Endodermal cell (in vitro differentiated cells): ENCODE measurements at places on chromosomes 6 and 20. TPM values are rescaled to one million over a fixed set of nuclear protein-coding genes. Genes with fewer than 3 reads are reported as not detected.

Gene PLN
- not detected in 3 replicates for total RNA-seq

Gene DAAM2
- total RNA-seq, result 0.23 to 0.33 TPM (median 0.27 TPM) in 3 replicates

Gene PNPLA1
- not detected in 2 replicates for total RNA-seq

Gene SEMG1
- total RNA-seq, result 0.21 to 0.38 TPM in 2 of 3 replicates, not detected in the other

Gene CGAS
- total RNA-seq, result 2.2 to 2.6 TPM (median 2.5 TPM) in 3 replicates

Gene BPI
- not detected in 3 replicates for total RNA-seq

- no peak for DNase-seq
- H3K27me3 ChIP-seq, result no peaks in the 10 kb centered on the region
- no peaks in the 10 kb centered on the region for H3K4me1 ChIP-seq
- H3K36me3 ChIP-seq, result no peaks in the 10 kb centered on the region
- H3K4me3 ChIP-seq, result no peak overlapping the region
Measured at GRCh38 chr20:58144096-58144495, 84.4 kb downstream of the ANKRD60 start.

DNA sequence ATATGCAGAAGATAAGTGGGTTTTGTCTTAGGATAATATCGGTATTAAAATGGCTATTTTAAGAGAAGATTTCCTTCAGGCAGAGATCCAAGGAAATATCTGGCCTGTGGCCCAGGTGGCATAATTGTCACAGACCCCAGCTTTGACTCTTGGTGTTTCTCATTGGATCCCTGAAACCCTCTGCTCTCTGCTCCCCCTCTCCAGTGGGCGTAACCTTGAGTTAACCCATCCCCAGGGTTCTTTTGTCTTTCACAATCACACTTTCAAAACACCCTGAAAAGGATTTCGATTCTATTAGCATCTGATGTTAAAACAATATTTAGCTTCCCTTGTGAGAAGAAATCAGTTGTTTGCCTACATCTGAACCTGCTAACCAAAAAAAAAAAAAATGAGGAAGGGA lies 7.2 kb downstream of the SSTR4 start:
- H3K27me3 ChIP-seq, result peaks cover 40% of the 10 kb centered on the region
- H3K4me1 ChIP-seq, result peaks cover 10% of the 10 kb centered on the region
- no peak overlapping the region for H3K4me3 ChIP-seq
- peak; percentile 38 for DNase-seq
- H3K27ac ChIP-seq, result no peak overlapping the region

DNA sequence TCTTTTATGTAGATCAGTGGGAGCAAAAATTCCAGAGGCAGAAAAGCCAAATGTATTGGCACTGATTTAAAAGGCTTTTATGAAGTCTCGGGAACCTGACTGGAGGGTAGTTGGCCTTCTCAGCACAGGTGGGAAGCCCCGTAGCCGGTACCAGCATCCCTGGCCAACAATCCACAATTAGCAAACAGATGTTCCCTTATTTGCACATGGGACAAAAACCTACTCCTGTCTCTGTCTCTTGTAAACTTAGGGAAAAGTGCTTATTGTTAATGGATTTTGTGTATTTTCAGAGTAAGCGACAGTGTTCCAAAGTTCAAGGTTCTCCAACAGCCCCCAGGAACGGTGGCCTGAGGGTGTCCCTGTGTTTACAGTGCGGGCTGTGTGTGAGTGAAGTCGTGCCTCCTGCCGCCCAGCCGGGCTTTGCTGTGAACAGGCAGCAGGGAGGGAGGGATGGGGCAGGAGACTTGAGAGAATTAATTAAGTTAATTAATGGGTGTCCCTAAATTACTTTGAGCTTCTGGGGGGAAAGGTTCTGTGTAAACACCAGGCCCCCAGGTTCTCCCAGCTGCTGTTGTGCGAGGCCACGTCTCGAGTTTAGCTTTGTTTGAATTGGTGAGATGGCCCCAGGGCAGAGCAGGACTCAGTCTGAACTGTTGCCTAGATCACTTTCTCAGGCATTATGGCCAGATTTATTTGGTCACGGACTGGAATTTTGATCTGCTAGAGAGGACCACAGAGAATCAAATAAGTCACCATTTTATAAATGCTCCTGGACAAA lies 3.9 kb downstream of the SYNJ2 start:
- H3K27ac ChIP-seq, result peak overlapping the region; percentile 19
- no peaks in the 10 kb centered on the region for H3K36me3 ChIP-seq
- H3K4me3 ChIP-seq, result no peak overlapping the region
- no peaks in the 10 kb centered on the region for H3K27me3 ChIP-seq
- peaks cover 9% of the 10 kb centered on the region for H3K4me1 ChIP-seq
- peak; percentile 71 for DNase-seq

DNA sequence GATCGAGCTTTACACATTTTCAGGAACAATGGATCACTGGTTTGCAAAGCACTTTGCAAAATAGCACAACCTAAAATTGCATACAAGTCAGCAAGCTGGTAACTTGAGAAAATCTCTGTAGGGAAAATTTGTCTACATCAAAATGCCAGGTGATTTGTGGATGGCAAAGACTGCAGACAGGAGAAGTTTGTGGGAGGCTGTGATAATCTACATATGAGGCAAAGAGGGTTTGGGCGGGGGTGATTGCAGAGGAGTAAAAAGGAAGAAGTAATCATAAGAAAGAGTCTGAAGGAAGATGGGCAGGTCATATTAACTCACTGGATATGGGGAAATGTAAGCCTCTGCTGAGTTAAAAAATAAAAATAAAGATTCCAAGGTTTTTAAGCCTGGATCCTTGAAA lies 166.3 kb upstream of the STXBP5 start:
- no peaks in the 10 kb centered on the region for H3K4me1 ChIP-seq
- no peaks in the 10 kb centered on the region for H3K36me3 ChIP-seq
- H3K27me3 ChIP-seq, result no peaks in the 10 kb centered on the region
- no peak overlapping the region for H3K4me3 ChIP-seq
- no peak overlapping the region for H3K27ac ChIP-seq

DNA sequence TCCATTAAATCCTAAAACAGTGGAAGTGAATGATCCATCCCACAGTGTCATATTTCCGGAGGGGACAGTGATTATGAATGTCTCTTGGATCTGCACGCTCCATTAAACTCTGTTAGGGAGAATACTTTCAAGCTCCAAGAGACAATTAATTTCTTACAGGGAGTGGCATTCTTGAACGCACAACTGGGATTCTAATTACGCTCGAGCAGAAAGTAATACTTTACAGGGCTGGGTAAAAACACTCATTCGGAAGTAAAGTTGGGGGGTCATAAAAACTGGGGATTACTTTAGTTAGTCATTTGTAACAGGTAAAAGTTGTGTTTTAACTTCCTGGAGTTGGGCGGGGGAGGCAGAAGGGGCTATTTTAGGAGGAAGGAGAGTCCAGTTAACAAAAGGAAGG lies 151.8 kb downstream of the ZFP64 start:
- no peaks in the 10 kb centered on the region for H3K4me1 ChIP-seq
- no peaks in the 10 kb centered on the region for H3K36me3 ChIP-seq
- DNase-seq, result no peak
- H3K4me3 ChIP-seq, result no peak overlapping the region
- H3K27me3 ChIP-seq, result no peaks in the 10 kb centered on the region

DNA sequence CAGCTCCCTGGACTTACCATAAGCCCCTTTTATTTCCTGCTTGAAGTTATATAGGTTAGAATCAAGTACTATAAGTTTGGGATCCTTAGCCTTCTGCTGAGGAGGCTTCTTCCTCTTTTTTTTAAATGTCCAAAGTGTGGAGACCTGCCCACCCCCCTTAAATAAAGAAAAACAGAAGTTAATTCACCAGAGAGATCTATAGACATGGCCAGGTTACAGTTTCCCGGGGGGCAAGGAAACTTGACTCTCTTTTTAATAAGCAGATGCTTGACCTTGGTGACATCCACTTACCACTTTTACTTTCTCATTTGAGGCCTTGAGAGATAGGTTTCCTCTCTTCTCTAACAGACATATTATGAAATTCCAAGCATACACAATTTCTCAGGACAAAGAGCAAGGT lies 88.3 kb downstream of the BMP2 start:
- no peaks in the 10 kb centered on the region for H3K27me3 ChIP-seq
- H3K36me3 ChIP-seq, result no peaks in the 10 kb centered on the region
- H3K4me1 ChIP-seq, result peaks cover 8% of the 10 kb centered on the region
- H3K4me3 ChIP-seq, result no peak overlapping the region
- H3K27ac ChIP-seq, result no peak overlapping the region
- DNase-seq, result no peak

DNA sequence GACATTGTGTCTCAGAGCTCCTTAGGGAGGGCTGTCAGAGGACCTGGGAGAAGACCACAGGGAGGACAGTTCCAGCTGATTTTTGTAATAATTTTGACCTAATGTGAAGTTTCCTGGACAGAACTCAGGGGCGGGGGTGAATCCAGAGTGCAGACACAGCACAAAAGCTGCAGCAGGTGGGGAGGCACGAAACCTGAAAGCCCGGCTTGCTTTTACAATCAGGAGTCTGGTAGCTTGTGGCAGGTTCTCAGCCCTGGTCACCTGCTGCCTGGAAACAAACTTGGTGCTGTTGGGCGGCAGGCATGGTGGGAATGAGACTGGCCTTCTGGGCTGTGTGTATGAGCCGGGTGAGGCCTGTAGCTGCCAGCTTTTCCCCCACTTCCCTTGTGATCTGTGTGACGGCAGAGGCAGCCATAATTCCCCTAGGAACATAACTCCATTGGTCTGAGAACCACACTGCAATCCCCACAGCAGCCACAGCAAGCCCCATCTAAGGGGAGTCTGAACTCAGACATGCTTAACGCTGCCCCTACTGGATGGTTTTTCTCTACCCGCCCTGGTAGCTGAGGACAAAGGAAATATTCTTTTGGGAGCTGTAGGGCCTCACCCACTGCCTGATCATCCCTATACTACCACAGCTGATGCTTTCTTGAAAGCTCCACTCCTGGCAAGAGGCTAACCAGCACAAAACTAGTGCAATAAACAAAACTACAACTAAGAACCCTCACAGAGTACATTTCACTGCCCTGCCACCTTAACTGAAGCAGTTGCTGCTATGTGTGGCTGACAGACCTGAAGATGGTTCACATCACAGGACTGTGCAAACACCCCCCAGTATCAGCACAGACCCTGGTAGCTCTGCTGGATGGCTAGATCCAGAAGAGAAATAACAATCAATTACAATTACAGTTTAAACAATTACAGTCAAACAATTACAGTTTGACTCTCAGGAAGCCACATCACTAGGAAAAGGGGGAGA lies 1055.1 kb upstream of the GJE1 start:
- H3K4me3 ChIP-seq, result no peak overlapping the region
- peak; percentile 80 for DNase-seq
- H3K27ac ChIP-seq, result no peak overlapping the region
- no peaks in the 10 kb centered on the region for H3K36me3 ChIP-seq
- H3K27me3 ChIP-seq, result no peaks in the 10 kb centered on the region

GRCh38 chr20:7248281-7249201 lies 481.1 kb downstream of the BMP2 start:
- no peaks in the 10 kb centered on the region for H3K27me3 ChIP-seq
- H3K4me3 ChIP-seq, result no peak overlapping the region
- no peak for DNase-seq
- H3K36me3 ChIP-seq, result no peaks in the 10 kb centered on the region

GRCh38 chr6:4472222-4472621 lies 304.0 kb upstream of the CDYL start:
- H3K4me1 ChIP-seq, result no peaks in the 10 kb centered on the region
- no peak for DNase-seq

DNA sequence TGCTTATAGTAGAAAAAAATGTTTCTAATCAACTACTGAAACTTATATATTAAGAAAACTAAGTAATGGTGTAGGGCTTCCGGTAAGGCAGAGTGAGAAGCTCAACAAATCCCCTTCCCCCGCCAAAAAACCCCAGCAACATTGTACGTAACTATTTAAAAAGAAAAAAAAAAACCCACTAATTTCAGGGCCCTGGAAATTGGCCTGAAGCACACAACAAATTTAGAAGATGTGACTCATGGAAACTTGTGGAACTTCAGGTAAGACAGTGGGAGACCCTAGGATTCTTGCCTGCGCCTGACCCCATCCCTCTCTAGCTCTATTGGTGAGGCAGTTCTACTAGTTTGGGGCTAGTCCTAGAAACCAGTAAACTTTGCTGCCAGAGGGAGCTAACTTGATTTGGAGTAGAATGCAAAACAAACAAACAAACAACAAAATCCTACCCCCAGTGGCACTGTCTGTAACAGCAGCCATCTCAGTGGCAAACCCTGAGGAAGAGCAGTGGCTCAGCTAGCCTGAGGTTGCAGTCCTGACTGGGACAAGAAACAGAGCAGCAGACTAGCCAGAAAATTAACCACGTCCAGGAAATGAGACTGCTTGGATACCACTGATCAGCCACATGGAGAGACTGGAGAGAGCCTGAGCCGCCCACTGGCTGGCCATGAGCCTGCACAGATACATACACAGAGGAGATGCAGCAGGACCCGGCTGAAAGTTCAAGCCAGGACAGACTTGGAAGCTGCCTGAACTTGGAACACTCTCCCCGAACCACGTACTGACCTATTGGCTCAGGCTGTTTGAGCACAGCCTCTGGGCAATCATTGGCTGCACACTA lies 135.1 kb downstream of the TBXT start:
- no peaks in the 10 kb centered on the region for H3K36me3 ChIP-seq
- DNase-seq, result peak; percentile 86
- no peak overlapping the region for H3K27ac ChIP-seq
- no peaks in the 10 kb centered on the region for H3K27me3 ChIP-seq

DNA sequence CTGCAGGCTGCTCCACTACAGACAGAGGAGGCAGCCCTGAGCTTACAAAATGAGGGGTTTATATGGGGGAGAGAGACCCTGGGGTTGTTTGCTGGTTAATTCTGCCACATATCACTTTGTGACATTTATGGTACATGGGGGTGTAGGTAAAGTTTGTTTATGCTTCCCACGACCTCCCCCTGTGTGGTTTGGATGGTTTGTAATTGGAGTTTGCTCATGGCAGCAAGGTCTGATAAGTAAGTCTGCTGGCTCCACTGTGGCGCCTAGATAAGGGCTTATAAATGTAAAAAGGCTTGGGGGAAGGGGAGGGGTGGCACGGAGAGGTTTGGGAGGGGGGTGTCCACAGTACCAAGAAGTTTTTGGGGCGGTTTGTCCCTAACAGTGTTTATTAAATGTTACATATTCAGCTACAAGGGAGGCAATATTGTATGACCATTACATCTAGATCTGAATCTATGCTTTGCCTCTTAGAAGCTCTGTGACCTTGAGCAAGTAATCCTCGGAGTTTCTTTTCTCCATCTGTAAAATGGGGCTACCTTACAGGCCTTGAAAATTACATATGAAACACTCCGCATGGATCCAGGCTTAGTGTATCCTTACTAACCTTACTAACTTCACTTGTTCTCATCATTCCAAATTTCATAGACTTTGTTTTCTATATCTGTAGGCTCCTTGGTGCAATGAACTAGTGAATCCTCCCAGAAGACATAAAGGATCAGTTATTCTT lies 204.8 kb upstream of the NOX3 start:
- no peak for DNase-seq
- H3K27me3 ChIP-seq, result no peaks in the 10 kb centered on the region
- no peak overlapping the region for H3K4me3 ChIP-seq
- H3K27ac ChIP-seq, result no peak overlapping the region
- peaks cover 3% of the 10 kb centered on the region for H3K4me1 ChIP-seq

DNA sequence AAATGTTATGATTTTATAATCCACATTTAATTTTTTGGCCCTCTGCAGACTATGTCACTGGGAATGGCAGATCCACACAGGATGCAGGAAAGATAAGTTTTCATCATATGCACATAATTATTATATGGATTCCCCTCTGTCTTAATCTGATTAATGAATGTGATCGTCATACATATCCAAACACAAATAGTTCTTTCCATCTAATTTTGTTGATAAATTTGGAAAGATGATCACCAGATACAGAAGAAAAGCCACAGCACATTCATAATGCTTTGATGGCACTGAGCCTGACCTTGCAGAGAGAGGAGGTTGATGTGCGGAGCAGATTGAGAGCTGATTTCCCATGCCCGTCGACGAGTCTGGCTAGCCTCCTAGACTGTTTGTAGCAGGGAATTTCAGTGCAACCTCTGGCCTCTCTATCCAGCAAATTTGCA lies 471.5 kb downstream of the EPM2A start:
- no peak overlapping the region for H3K4me3 ChIP-seq
- no peaks in the 10 kb centered on the region for H3K27me3 ChIP-seq
- H3K4me1 ChIP-seq, result peaks cover 5% of the 10 kb centered on the region
- H3K36me3 ChIP-seq, result no peaks in the 10 kb centered on the region
